ENCODE measurements at places on chromosomes 7 and 10. TPM values are rescaled to one million over a fixed set of nuclear protein-coding genes. Genes with fewer than 3 reads are reported as not detected.

GRCh38 chr10:92880233-92880861 lies 32.0 kb downstream of the EXOC6 start:
- DNase-seq, result no peak
- H3K36me3 ChIP-seq, result no peaks in the 10 kb centered on the region
- H3K4me3 ChIP-seq, result no peak overlapping the region

- peaks cover 3% of the 10 kb centered on the region for H3K4me1 ChIP-seq
- H3K36me3 ChIP-seq, result peaks cover 27% of the 10 kb centered on the region
- H3K4me3 ChIP-seq, result no peak overlapping the region
- no peak overlapping the region for H3K27ac ChIP-seq
- DNase-seq, result peak; percentile 36
Observed at GRCh38 chr10:68348265-68348741, 15.6 kb upstream of the PBLD start.

DNA sequence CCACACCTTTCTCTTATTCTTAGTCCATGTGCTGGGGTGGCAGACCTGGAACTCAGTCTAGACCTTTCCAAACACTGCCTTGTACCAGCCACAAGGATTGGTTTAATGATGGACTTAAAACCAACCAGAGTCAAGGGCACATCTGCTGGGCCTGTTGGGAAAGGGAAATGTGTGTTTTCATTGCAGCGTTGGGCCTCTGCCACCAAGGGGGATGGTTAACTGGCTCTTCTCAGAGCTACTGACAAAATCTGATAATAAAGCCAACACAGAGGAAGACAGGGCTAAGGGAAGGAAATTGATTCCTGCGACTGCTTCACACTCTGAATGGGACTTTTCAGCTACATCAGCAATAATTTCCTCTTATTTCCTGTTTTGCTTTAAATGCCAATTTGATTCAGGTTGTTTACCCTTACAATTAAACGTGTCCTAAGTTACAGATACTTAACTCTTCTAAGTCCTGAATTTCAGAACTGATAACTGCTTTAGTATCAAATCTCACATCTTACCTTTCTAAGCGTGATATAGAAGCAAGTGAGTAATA lies 68.4 kb upstream of the MALRD1 start:
- H3K27ac ChIP-seq, result no peak overlapping the region
- H3K4me3 ChIP-seq, result no peak overlapping the region
- H3K27me3 ChIP-seq, result no peaks in the 10 kb centered on the region
- no peaks in the 10 kb centered on the region for H3K36me3 ChIP-seq

Gene AOAH
- total RNA-seq, result 26.8 TPM

- H3K36me3 ChIP-seq, result no peaks in the 10 kb centered on the region
- DNase-seq, result no peak
- no peak overlapping the region for H3K4me3 ChIP-seq
- H3K27me3 ChIP-seq, result peaks cover 27% of the 10 kb centered on the region
Observed at GRCh38 chr10:77202857-77203256, 434.8 kb downstream of the KCNMA1 start.

Gene SHLD2
- 25.9 TPM for total RNA-seq
